ENCODE measurements at places on chromosomes 5 and 9.

GRCh38 chr9:14316602-14317300 lies 2.8 kb upstream of the NFIB start:
- no peak for DNase-seq

DNA sequence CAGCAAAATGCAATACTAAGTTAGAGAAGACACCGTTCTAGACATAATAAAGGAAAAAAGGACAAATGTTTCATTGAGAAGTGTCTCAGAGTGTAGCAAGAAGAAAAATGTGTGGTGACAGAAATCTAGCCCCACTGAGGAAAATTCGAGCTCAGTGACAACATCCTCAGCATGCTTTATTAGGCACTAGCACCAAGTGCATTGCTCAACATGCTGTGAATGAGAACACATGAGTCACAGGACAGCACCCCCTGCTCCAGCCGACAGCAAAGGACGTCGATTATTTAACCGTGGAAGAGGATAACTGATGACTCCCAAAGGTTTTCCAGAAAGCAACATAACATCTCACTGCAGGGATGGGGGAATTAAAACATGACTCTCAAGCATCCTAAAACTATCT lies 182.7 kb downstream of the GNAQ start:
- no peak for DNase-seq

- no peak for DNase-seq
These were observed 33.5 kb upstream of the TMEM252 start for GRCh38 chr9:68574150-68574549.

GRCh38 chr5:34039398-34040157 lies 3.4 kb downstream of the C1QTNF3 start:
- DNase-seq: no peak

GRCh38 chr9:134431095-134431494 lies 104.8 kb downstream of the RXRA start:
- DNase-seq: no peak

- DNase-seq: no peak
These were observed 2.7 kb downstream of the PRDM12 start for GRCh38 chr9:130667120-130667435.

DNA sequence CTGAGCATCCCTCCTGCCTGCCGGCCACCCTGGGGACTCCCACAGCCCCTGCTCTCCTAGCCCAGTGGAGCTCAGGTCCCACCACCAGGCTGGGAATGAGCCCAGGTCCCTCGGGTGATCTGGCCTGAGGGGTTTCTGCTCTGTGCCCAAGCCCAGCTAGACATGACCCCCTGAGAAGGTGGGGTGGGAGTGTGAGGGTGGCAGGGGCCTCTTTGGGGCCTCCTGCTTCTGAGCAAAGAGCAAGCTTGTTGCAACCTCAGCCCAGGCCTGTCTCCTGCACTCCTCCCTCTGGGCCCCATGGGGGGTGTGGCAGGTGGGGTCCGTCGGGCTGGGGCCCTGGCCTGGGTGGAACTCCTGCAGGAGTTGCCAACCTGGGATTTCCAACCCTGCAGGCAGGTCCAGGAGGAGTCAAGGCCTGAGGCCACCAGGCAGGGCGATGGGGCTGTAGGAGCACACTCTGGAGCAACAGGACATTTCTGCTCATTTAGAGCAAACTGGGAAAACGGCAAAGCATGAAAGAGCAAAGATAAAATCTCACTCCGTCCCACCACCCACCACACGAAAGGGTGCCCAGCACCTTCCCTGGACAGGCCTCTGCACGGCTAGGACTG lies 11.4 kb upstream of the NRARP start:
- DNase-seq: no peak

DNA sequence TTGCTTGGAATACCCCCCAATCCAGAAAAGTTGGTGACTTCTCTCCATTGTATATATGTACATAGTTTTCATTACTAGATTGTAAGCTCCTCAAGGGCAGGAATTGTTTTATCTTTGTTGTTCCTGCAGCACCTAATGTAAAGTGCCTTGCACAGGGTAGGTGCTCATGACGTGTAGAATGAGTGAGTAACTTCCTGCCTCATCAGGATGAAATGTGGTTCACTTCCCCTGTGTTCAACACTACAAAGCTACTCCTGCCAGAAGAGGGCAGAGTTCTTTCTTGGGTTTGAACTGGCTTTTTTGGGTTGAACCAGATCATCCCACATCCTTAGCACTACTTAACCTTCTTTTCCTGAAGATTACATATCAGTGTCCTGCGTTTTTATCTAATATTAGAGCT lies 23.9 kb downstream of the GTF3C4 start:
- DNase-seq: no peak

DNA sequence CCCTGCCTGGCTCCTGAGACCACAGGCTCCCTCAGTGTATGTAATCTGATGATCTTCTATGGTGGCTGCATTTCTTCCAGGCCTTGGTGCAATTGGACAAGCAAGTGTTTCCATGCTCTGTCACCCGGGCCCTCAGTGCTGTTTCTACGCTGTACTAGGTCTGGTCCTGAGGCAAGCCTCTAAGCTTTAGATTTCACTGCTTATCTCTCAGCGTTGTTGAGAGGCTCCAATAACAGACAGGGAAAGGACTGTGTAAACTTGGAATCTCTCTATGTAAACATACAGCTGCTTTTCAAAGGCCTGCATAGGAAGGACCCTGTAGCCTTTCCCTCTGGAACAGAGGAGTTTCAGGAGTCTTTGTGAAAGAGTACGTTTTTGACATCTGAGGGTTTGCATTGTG lies 38.6 kb upstream of the NFIB start:
- no peak for DNase-seq

- no peak for DNase-seq
These were observed 215.0 kb upstream of the PANK3 start for GRCh38 chr5:168793841-168794837.

DNA sequence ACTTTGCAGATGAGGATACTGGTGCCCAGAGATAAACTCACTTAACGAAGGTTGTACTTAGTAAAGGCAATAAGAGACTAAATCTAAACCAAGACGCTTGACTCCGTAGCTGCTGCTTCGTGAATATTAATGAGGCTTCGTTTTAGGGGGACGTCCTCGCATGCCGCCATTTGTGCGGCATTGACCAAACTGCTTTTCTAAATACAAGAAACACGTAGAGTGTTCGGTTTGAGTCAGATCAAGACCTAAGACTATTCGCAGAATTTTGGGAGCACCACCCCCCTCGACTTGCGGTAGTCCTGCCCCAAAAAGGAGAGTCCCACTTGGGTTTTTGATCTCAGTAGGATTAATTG lies 1.1 kb downstream of the NPM1 start:
- no peak for DNase-seq

DNA sequence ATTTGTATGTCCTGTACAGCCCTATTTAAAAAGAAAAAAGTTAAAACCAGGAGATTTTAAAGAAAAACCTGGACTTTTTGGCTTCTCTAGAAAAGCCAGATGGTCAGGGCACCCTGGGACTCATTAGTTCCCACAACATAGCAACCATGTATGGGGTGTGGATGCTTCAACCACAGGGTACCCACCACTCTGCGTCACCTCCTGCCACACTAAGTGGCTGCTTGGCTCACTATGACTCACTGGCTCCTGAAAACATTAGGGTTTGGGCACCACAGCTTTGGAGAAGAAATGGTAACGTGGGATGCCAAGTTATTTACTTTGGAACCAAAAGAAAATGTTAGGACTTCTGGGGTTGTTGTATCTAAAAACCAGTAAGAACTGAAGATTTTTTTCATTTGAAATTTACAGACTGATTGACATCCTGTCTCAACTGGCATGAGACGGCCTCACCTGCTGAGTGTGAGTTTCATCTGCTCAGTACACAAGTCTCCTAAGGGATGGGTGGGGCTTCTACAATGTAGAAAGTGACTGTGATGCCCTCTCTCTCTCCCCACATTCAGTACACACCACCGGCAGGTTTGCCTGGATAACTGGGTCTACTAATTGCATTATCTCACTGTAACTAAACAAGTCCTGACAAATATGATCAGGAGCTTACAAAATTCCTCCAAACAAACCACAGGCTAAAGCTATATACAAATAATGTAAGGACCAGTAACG lies 103.9 kb downstream of the ESM1 start:
- DNase-seq: no peak

GRCh38 chr5:114416254-114416653 lies 54.4 kb downstream of the KCNN2 start:
- no peak for DNase-seq

GRCh38 chr9:121206516-121207370 lies 5.1 kb upstream of the RAB14 start:
- peak; percentile 69 for DNase-seq

DNA sequence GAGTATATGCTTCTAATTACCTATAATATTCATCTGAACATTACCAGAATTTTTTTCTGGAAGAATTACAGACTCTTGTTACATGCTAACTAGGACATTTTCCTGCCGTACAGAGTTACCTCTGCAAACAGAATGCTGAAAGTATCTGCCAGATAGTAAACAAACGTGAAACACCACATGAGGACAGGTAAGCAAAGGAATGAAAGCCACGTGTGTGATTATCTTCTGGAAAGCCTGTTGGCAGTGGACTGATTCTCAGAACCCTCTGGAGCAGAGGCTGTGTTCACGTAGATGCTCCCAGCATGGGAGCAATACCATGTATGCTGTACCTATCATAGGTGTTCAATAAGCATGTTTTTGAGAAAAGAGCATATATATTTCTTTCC lies 472.6 kb downstream of the ENC1 start:
- DNase-seq: no peak

GRCh38 chr5:178193251-178193809 lies 6.2 kb upstream of the GMCL2 start:
- DNase-seq: no peak

- no peak for DNase-seq
These were observed 32.9 kb upstream of the AOPEP start for GRCh38 chr9:94693485-94694204.

GRCh38 chr5:44336708-44337107 lies 52.5 kb downstream of the FGF10 start:
- DNase-seq: no peak

DNA sequence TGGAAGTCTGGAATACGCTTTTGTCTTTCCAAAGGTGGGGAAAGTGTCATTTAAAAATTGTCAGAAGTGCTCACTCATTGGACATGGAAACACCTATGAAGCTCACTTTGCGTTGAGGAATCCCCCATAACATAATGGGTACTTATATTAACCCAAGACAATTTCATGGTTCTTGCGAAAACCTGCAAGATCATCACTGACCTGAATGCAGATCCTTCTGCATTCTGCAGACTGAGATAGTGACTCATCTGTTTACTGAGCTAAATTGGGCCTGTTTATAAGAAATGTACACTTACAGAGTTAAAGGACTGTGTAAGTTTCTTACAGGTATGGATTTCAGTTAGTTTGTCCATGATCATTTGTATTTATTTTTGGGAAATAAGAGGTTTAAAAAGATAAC lies 153.0 kb downstream of the HMHB1 start:
- no peak for DNase-seq

DNA sequence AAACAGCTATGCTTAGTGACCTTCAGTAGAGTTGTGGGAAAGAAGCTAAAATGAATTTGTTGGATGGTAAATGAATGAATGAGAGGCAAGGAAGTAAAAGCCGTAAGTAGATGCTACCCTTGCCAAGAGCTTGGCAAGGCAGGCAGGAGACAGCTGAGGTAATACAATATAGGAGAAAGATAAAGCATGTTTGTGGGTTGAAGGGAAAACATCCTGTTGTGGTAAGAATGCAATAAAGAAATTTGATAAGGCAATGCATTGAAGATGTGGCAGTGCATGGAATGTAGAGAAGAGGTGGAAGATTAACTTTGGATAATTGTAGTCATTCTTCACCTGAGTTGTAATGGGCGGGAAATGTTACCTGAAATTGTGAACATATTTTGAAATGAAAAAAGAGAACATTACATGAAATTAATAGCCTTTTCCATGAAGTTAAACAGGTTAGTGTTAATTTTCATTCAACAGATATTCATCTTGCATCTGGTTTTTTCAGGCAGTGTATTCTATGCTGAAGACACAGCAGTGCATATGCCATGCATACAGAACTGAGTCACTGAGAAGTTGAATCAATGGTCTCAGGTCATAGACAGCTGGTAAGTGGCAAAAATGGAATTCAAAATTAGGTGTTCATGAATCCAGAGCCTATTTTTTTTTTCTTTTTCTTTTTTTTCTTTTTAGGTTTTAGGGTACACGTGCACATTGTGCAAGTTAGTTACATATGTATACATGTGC lies 43.4 kb upstream of the SPINK5 start:
- no peak for DNase-seq

- no peak for DNase-seq
These were observed 12.8 kb downstream of the FABP6 start for GRCh38 chr5:160242145-160242544.

DNA sequence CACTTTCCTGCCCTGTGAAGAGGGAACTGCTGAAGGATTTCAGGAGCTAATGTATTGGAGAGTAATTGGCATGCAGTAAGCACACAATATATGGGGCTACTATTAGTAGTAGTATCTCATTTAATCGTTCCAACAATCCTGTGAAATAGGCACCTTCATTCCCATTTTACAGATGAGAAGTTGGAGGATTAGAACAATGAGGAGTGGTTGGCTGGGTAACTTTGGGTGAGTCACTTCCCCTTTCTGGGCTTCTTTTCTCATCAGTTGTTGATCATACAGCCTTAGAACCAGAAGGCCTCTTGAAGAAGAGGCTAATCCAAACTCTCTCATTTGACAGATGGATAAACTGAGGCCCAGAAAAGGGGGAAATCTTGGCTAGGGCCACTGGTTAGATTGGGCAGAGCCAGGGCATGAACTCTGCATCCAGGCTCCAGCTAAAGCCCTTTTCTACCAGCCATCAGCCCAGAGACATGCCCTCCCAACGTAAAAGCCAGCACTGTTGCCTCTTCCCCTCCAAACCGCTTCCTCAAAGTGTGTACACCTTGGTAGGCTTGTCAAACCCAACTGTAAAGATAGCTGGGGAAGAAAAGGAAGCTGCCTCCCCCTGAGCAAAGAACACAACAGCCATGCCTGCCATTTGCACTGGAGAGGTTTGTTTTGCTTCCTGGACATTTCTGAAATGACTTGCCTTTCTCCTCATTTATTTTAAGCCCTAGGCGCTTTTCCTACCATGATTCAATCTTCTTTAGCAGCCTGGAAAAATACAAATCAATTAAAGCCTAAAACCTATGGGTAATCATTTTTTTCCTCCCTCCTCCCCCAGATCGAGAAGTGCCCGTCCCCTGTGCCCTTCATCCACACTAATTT lies 992 bp downstream of the SPACA9 start:
- DNase-seq: no peak

DNA sequence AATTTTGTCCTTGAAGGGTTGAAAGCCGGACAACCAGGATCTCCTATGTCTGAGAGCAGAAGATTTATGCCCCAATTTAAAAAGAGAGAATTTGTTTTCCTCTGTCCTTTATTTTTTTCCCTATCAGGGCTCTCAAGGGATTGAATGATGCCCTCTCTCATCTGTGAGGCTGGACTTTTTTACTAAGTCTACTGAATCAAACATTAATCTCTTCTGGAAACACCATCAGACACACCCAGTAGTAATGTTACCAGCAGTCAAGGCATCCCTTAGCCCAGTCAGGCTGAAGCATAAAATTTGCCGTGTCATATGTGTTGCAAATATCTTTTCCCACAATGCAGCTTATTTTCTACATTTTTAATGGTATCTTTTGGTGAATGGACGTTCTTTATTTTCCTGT lies 1497.9 kb downstream of the MAT2B start:
- DNase-seq: no peak

DNA sequence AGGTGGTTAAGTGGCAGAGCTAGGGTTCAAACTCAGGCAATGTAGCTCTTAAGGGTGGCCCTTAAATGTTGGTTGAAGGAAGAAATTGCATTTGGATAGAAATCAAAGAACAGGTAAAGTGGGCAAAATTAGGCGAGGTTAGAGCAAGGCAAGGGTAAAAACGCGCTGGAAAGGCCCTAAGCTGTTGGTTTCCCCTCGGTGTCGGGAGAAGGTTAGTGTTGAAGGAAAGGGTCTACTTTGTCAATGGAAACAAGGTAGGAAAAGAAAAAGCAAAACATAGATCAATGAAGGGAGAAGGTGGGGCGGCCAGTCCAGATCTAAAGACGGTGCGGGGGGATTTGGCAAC lies 431 bp downstream of the FASTKD3 start:
- no peak for DNase-seq

All from SK-N-MC (cell line).